Cardiac muscle cell (in vitro differentiated cells and primary cell): ENCODE measurements at places on chromosomes 7 and 10. TPM values are rescaled to one million over a fixed set of nuclear protein-coding genes. Genes with fewer than 3 reads are reported as not detected.

Gene ARPC1A
- total RNA-seq = 198 and 216 TPM in 2 replicates

Gene SMNDC1
- 12.4 and 13.5 TPM in 2 replicates for total RNA-seq

Gene MAGI2
- total RNA-seq = 16.8 and 24.7 TPM in 2 replicates

Gene DLX6
- total RNA-seq = not detected in 2 replicates

Gene TFR2
- total RNA-seq = 0.89 and 2.5 TPM in 2 replicates

Gene NUTM2B
- 2.1 TPM in 2 replicates for total RNA-seq

Gene HNRNPH3
- total RNA-seq = 34.8 and 96.1 TPM in 2 replicates

Gene GALNT17
- 2.3 and 5.2 TPM in 2 replicates for total RNA-seq

Gene TMEM213
- total RNA-seq = not detected in 2 replicates

Gene RET
- total RNA-seq = 0.07 and 0.09 TPM in 2 replicates

Gene NUP42
- 27.3 and 28.2 TPM in 2 replicates for total RNA-seq

Gene LIPF
- not detected in 2 replicates for total RNA-seq

Gene TUBAL3
- total RNA-seq = not detected in 2 replicates

Gene SUN3
- not detected in 2 replicates for total RNA-seq

Gene TMEM130
- total RNA-seq = 0.54 TPM in 1 of 2 replicates, not detected in the other

Gene OR2A1
- total RNA-seq = not detected in 2 replicates

Gene HOXA2
- total RNA-seq = 0.27 and 0.53 TPM in 2 replicates

Gene TRPV5
- not detected in 2 replicates for total RNA-seq

Gene LRRN3
- total RNA-seq = 43.7 and 45.8 TPM in 2 replicates

Gene LDB3
- total RNA-seq = 202 and 213 TPM in 2 replicates

Gene LAMB1
- 32.8 and 34.0 TPM in 2 replicates for total RNA-seq

Gene PANK1
- total RNA-seq = 16.9 and 34.2 TPM in 2 replicates

Gene HKDC1
- total RNA-seq = not detected in 2 replicates

Gene UBTD1
- total RNA-seq = 9.5 and 13.5 TPM in 2 replicates

Gene IFIT1B
- total RNA-seq = not detected in 2 replicates
